ENCODE measurements at places on chromosomes 2 and 18.

DNA sequence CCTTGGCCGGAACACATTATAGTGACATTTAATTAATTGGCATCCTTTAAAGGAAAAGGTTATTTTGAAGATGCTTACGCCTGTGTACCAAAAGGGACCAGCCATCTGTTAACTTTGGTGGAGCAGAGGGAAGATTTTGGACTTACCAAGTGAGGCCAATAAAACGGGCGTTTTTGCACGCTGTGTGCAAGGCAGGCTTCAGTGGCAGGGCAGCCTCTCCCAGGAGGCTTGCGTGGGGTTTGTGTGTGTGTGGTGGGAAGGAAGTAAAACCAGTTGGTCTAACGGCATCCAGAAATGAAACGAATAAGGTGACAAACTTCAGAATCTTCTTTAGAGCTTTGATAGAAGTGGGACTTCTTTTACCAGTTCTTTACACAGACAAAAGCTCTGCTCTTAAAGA lies 191.7 kb downstream of the PRKCE start:
- DNase-seq = no peak
- H3K27ac ChIP-seq = no peak overlapping the region
- H3K4me3 ChIP-seq = no peak overlapping the region

GRCh38 chr2:180980943-180981911 lies 822 bp downstream of the UBE2E3 start:
- peak overlapping the region; percentile 88 for H3K4me3 ChIP-seq
- DNase-seq = no peak
- no peaks in the 10 kb centered on the region for H3K4me1 ChIP-seq
- H3K27ac ChIP-seq = no peak overlapping the region
- H3K36me3 ChIP-seq = no peaks in the 10 kb centered on the region
- H3K27me3 ChIP-seq = no peaks in the 10 kb centered on the region

- no peaks in the 10 kb centered on the region for H3K36me3 ChIP-seq
- no peaks in the 10 kb centered on the region for H3K4me1 ChIP-seq
- H3K27ac ChIP-seq = no peak overlapping the region
- H3K4me3 ChIP-seq = no peak overlapping the region
- H3K27me3 ChIP-seq = no peaks in the 10 kb centered on the region
- no peak for DNase-seq
Observed at GRCh38 chr2:205527801-205528200, 154.5 kb upstream of the NRP2 start.

DNA sequence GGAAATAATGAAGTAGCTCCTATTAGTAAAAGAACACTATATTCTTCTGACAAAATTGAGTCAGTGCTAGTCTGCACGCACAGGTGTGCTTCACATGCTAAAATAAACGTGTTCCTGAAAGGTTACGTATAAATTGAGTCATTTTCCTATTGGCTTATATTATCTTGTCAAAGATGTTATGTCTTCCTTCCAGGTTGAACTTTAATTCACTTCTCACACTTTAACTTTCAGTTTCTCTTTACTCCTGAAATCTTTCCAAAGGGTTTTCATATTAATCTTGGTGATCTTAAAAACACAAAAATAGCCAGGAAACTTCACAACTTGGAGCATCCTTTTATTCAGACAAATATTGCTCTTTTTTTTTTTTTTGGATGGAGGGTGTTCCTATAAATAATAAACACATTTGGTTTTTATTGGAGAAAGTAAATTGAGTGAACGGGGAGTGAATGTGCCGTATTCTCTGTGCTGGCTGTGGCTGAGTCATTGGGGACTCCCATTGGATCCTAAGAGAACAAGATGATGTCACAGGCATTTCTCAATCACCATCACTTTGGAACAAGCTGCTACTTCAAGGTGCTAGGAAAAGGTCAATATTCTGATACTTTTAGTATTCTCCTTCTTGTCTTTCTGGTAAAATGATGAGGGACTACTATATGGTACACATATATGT lies 150.2 kb upstream of the SPATS2L start:
- H3K36me3 ChIP-seq = no peaks in the 10 kb centered on the region
- no peaks in the 10 kb centered on the region for H3K27me3 ChIP-seq
- H3K4me1 ChIP-seq = no peaks in the 10 kb centered on the region
- no peak overlapping the region for H3K27ac ChIP-seq
- no peak overlapping the region for H3K4me3 ChIP-seq
- DNase-seq = no peak

- DNase-seq = no peak
- H3K27ac ChIP-seq = no peak overlapping the region
- H3K36me3 ChIP-seq = no peaks in the 10 kb centered on the region
- H3K4me1 ChIP-seq = no peaks in the 10 kb centered on the region
- no peaks in the 10 kb centered on the region for H3K27me3 ChIP-seq
Observed at GRCh38 chr2:84306361-84306760, 152.7 kb downstream of the SUCLG1 start.

- no peak overlapping the region for H3K4me3 ChIP-seq
- no peaks in the 10 kb centered on the region for H3K27me3 ChIP-seq
- H3K27ac ChIP-seq = no peak overlapping the region
Observed at GRCh38 chr2:154710685-154711084, 12.2 kb downstream of the KCNJ3 start.

- DNase-seq = no peak
- H3K4me3 ChIP-seq = no peak overlapping the region
- H3K27ac ChIP-seq = no peak overlapping the region
- H3K27me3 ChIP-seq = no peaks in the 10 kb centered on the region
Observed at GRCh38 chr2:237091779-237092436, 6.2 kb downstream of the COPS8 start.

DNA sequence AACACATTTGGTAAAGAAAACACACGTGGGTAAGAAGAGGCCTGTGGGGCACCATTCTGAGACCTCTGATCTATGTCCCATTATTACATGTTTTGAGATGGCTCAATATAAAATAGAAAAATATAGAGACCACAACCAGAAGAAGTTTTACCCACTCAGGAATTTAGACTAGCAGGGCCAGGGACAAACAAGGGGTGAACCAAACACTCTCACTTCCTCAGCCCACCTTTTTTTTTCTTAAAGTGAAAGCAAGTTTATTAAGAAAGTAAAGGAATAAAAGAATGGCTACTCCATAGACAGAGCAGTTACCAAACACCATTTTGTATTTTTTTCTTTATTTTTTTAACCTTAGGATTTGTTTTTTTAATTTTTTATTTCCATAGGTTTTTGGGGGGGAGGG lies 119.0 kb upstream of the REV1 start:
- H3K27me3 ChIP-seq = no peaks in the 10 kb centered on the region
- H3K27ac ChIP-seq = no peak overlapping the region
- no peaks in the 10 kb centered on the region for H3K36me3 ChIP-seq
- DNase-seq = no peak
- H3K4me1 ChIP-seq = no peaks in the 10 kb centered on the region
- H3K4me3 ChIP-seq = no peak overlapping the region

- H3K27me3 ChIP-seq = no peaks in the 10 kb centered on the region
- no peaks in the 10 kb centered on the region for H3K36me3 ChIP-seq
- no peak overlapping the region for H3K4me3 ChIP-seq
- no peak for DNase-seq
- no peak overlapping the region for H3K27ac ChIP-seq
- H3K4me1 ChIP-seq = no peaks in the 10 kb centered on the region
Observed at GRCh38 chr18:35469725-35470124, 28.0 kb downstream of the INO80C start.

- no peaks in the 10 kb centered on the region for H3K27me3 ChIP-seq
- no peak overlapping the region for H3K4me3 ChIP-seq
- no peaks in the 10 kb centered on the region for H3K36me3 ChIP-seq
- H3K4me1 ChIP-seq = no peaks in the 10 kb centered on the region
- DNase-seq = no peak
Observed at GRCh38 chr2:159985656-159986055, 76.8 kb downstream of the PLA2R1 start.

- H3K27me3 ChIP-seq = no peaks in the 10 kb centered on the region
- H3K4me1 ChIP-seq = no peaks in the 10 kb centered on the region
- H3K4me3 ChIP-seq = no peak overlapping the region
- no peaks in the 10 kb centered on the region for H3K36me3 ChIP-seq
- DNase-seq = no peak
Observed at GRCh38 chr18:8413751-8414150, 195.5 kb upstream of the RAB12 start.

DNA sequence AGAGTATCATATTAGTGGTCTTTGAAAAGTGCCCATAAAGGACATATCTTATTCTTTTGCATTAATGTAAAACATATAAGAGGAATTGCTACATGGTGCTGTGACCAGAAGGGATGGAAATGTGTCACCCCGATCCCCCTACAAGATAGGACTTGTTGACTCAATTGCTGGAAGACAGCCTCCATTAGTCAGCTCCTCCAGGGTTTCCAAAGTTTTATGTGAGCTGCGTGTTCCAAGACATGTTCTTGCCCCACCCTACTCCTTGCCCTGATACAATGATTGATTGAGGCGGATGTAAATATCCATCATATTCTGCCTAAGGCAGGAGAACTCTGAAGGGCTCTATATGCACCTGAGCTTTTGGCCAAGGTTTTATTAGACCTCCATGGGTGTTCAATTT lies 541.0 kb upstream of the ZEB2 start:
- H3K4me1 ChIP-seq = no peaks in the 10 kb centered on the region
- no peak for DNase-seq
- no peak overlapping the region for H3K27ac ChIP-seq
- no peaks in the 10 kb centered on the region for H3K27me3 ChIP-seq
- H3K4me3 ChIP-seq = no peak overlapping the region

- peaks cover 6% of the 10 kb centered on the region for H3K4me1 ChIP-seq
- DNase-seq = no peak
- no peaks in the 10 kb centered on the region for H3K36me3 ChIP-seq
- H3K27me3 ChIP-seq = no peaks in the 10 kb centered on the region
Observed at GRCh38 chr18:58516514-58517285, 112.2 kb downstream of the ALPK2 start.

DNA sequence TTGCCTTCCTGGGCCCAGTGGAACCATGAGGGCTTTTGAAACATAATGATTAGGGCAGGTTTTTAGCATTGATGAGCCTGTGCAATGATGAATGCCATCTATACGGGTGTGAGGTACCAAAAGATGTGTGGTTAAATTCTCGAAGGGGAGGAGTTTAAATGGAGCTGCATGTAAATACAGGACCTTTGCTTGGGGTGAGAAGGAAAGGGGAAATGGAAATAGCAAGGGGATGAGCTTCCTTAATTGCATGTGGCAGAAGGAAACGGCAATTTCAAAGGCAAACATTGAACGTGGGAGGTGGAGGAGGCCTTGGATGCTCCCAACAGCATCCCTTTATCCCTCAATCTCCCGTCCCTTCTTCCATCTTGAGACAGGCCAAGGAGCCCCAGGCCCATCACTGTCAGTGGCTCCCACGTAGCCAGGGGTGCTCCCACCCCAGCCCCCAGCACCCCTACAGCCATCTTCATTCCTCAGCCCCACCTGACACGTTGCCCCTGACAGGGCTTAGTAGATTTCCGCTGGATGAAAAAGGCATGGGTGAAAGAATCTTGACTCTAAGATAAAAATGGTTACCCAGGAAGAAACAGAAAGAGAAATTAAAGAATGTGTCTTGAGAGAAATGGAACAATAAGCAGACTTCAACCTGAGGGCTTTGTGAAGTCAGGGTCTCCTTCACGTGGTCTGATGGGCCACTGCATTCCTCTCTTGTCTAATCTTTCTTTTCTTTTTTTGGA lies 32.5 kb downstream of the INPP5D start:
- no peak for DNase-seq
- H3K4me3 ChIP-seq = no peak overlapping the region
- no peaks in the 10 kb centered on the region for H3K4me1 ChIP-seq
- no peaks in the 10 kb centered on the region for H3K27me3 ChIP-seq

- no peaks in the 10 kb centered on the region for H3K27me3 ChIP-seq
- no peaks in the 10 kb centered on the region for H3K36me3 ChIP-seq
- no peak overlapping the region for H3K27ac ChIP-seq
- peaks cover 2% of the 10 kb centered on the region for H3K4me1 ChIP-seq
- no peak overlapping the region for H3K4me3 ChIP-seq
Observed at GRCh38 chr2:217289177-217289906, 429.5 kb upstream of the TNP1 start.

DNA sequence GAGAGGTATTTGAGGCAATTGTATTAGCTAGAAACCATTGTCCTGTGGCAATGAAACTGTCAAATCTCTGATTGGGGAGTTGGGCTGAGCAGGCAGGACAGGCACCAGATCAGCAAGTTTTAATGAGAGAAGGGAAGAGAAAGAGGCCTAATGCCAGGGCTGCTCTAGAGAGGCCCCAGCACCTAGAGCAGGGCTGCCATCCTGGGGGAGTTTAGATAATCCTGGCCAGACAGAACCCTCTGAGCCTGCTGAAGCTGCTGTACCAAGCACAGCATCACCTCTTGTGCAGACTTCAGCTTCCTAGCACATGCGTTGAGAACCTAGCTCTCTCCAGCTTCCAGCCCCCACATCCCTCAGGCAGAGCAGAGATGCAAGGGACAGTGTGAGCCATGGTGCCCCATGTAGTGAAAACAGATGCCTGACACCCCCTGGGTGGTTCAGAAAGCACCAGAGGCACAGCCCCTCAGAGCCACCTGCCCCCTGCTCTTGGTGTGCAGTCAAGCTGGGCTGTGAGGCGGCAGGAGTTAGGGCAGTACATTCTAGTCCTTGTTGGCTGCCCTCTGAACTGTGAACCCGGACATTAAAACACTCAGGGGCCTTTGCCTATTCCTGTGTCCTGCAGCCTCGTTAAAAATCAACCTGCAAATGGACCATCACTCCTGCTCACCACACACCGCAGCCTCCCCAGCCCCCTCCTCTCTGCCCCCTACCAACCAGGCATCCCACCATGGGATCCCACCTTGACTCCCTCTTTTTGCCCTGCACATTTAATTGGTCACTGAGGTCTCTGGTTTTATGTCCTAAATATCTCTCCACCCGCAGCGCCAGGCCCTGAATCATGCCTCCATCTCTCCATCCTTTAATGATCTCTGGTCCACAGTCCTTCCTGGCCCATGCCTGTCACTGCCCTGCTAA lies 52.7 kb downstream of the ADD2 start:
- no peak overlapping the region for H3K27ac ChIP-seq
- no peaks in the 10 kb centered on the region for H3K27me3 ChIP-seq
- H3K4me3 ChIP-seq = no peak overlapping the region
- no peak for DNase-seq
- H3K36me3 ChIP-seq = peaks cover 7% of the 10 kb centered on the region

GRCh38 chr2:38997781-38998180 lies 108.1 kb downstream of the ARHGEF33 start:
- no peaks in the 10 kb centered on the region for H3K4me1 ChIP-seq
- peaks cover 2% of the 10 kb centered on the region for H3K36me3 ChIP-seq
- H3K27me3 ChIP-seq = no peaks in the 10 kb centered on the region
- no peak for DNase-seq

Measured in iPS DF 6.9 (cell line).